ENCODE measurements at places on chromosomes 7 and 10. TPM values are rescaled to one million over a fixed set of nuclear protein-coding genes. Genes with fewer than 3 reads are reported as not detected.

TDRD1 gene
- 0.17 TPM for polyA plus RNA-seq

GALNT17 gene
- polyA plus RNA-seq, result not detected

STRIP2 gene
- not detected for polyA plus RNA-seq

NUTM2B gene
- polyA plus RNA-seq, result 0.60 TPM

DCLRE1C gene
- polyA plus RNA-seq, result 9.9 TPM

DGKB gene
- polyA plus RNA-seq, result 0.39 TPM

- no peaks in the 10 kb centered on the region for H3K36me3 ChIP-seq
- no peak for DNase-seq
- H3K4me1 ChIP-seq, result no peaks in the 10 kb centered on the region
- peak overlapping the region; percentile 88 for H3K27ac ChIP-seq
- peak overlapping the region; percentile 45 for H3K4me3 ChIP-seq
These were observed 439 bp downstream of the IQUB start for GRCh38 chr7:123533929-123534382.

DNA sequence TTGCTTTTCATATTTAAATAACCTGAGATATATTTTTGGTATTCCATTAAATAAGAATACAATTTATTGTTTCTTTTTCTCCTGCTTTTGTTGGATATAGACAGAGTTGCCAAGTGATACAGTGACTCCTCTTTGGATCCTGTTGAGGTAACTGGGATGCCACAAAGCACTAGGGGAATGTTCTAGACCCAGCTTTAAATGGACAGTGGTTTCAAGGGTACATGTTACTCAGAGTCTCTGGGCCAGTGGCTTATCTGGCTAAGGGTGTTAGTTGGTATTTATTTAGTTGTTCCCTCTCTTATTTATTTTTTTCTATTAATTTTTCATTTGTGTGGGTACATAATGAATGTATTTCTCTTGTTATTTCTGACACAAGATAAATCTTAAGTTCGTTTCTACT is 9.1 kb downstream of the GBF1 start:
- no peaks in the 10 kb centered on the region for H3K36me3 ChIP-seq
- H3K4me3 ChIP-seq, result no peak overlapping the region
- DNase-seq, result no peak
- no peak overlapping the region for H3K27ac ChIP-seq

DNA sequence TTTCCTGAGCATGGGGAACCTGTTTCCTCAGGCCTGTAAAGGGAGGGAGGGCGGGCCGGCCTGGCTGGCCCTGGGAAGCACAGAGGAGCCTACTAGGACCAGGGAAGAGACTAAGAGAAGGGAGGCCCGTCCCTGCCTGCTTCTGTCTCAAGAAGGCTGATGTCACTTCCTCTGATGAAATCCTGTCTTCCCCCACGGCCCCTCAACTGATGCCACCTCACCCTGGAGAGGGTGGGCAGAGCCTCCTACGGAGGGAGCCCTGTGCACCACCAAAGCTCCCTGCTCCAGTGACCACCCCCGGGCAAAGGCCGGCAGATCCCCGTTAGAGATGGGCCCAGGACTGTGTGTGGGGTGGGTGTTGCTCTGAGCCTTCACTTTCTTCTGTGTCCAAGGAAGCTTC is 1.0 kb upstream of the PILRA start:
- no peak overlapping the region for H3K4me3 ChIP-seq
- no peaks in the 10 kb centered on the region for H3K36me3 ChIP-seq
- H3K4me1 ChIP-seq, result peaks cover 8% of the 10 kb centered on the region
- no peak for DNase-seq
- peak overlapping the region; percentile 42 for H3K27ac ChIP-seq
- no peaks in the 10 kb centered on the region for H3K27me3 ChIP-seq

GRCh38 chr10:56782503-56782902 is 421.4 kb upstream of the ZWINT start:
- DNase-seq, result no peak
- H3K4me1 ChIP-seq, result no peaks in the 10 kb centered on the region
- H3K36me3 ChIP-seq, result no peaks in the 10 kb centered on the region
- H3K4me3 ChIP-seq, result no peak overlapping the region
- no peaks in the 10 kb centered on the region for H3K27me3 ChIP-seq

DNA sequence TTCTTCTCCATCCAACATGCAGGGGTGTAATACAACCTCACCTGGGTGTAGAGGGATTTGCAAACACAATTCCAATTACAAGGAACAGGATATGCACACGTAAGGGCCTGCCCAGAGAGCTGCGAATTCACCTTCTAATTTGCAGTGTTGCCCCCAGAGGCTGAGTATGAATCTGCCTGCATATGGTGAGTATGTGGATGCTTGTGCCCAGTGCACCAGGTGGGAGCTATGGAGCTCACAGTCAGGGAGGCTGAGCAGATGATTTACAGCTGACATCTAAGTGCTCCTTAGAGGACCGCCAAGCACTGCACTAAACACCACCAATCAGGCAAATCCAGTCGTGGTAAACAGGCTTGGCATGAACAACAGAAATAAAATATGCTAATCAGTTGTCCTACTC is 132.0 kb downstream of the RELN start:
- no peaks in the 10 kb centered on the region for H3K36me3 ChIP-seq
- no peak overlapping the region for H3K27ac ChIP-seq
- no peak for DNase-seq
- no peak overlapping the region for H3K4me3 ChIP-seq
- H3K27me3 ChIP-seq, result no peaks in the 10 kb centered on the region

DNA sequence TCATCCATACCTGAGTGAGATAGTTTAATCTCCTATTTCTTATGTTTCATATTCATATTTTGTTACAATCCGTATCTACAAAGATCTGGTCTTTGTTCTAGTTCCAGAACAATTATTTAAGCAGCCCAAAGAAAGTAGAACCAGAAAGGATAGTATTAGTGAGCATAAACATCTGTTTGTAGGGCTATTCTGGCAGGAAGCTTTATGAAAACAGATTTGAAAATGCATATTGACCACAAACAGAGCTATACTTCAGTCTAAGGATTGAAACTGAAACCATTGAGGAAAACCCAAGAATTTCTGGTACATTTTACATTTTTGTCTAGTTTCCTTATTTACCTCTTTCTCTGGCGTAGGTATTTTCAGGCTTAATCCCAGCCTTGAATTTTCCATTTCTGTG is 28.1 kb downstream of the LRGUK start:
- H3K4me3 ChIP-seq, result no peak overlapping the region
- H3K4me1 ChIP-seq, result no peaks in the 10 kb centered on the region
- DNase-seq, result no peak
- H3K36me3 ChIP-seq, result no peaks in the 10 kb centered on the region
- H3K27me3 ChIP-seq, result no peaks in the 10 kb centered on the region

DNA sequence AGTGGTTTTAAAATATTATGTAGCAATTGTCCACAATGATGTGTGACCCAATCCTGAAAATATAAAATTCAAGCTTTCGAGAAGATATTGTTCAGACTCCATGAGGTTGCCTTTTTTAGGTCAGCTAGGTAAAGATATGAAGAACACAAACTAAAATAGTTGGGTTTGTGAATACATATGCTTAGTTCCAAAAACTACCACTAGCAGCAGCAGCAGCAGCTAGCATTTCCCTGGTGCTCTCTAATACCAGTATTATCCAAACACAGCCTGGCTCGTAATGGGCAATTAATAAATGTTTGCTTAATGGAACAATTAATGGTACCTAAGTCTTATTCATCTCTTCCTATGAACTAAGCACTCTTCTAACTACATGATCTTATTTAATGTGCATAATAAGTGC is 362.5 kb downstream of the MALRD1 start:
- no peaks in the 10 kb centered on the region for H3K27me3 ChIP-seq
- no peaks in the 10 kb centered on the region for H3K36me3 ChIP-seq
- H3K27ac ChIP-seq, result no peak overlapping the region
- no peaks in the 10 kb centered on the region for H3K4me1 ChIP-seq
- H3K4me3 ChIP-seq, result no peak overlapping the region

GRCh38 chr10:96700374-96701099 is 19.8 kb downstream of the PIK3AP1 start:
- H3K36me3 ChIP-seq, result no peaks in the 10 kb centered on the region
- H3K4me1 ChIP-seq, result no peaks in the 10 kb centered on the region
- H3K27ac ChIP-seq, result no peak overlapping the region
- no peak for DNase-seq
- H3K4me3 ChIP-seq, result no peak overlapping the region

DNA sequence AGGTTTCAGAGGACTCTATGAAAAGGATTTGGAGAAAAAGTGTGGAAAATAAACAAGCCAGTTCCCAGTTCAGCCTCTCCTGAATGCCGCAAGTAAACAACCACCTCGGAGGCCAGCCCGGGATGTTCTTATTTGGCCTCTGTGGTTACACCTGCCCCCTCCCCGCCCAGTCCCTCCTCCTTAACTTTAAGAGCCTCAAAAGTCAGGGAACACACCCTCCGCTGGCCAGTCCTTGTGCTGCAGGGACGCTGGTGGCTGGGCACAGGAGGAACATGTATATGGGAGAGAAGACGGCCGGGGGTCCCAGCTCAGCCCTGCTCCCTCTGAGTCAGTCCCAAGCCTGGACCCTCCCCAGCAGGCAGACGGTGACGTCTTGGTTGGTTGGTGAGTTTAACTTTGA is 6.1 kb downstream of the CHST3 start:
- peak overlapping the region; percentile 55 for H3K27ac ChIP-seq
- no peaks in the 10 kb centered on the region for H3K27me3 ChIP-seq
- no peaks in the 10 kb centered on the region for H3K4me1 ChIP-seq

DNA sequence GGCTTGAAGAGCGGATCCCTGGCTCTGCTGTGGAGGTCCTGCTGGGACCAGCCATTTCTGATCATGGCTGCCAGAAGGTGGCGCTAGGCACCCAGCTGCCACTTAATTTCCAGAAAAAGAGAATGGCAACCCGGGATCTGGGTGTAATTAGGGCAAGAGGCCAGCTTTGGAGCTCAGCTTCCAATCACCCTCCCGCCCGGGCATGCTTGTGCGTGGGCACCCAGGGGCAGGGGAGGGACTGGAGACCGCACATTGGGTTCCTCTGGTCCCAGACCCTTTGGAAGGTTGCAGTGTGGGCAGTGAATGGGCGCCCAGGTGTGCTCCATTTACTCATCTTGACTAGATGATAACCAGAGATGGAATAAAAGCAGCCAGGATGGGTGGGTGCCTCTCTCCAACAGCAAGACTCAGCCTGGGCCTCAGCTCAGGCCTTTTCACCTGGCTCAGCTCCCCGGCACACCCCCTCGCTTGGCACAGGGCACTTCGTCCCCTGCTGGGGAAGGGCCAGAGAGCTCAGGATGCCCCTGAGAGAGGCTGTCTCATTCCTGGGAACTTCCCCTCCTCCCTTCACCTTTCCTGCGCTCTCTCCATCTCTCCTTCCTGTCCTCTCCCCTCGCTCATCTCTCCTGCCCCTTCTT is 14.7 kb downstream of the FAM241B start:
- peak; percentile 65 for DNase-seq
- no peaks in the 10 kb centered on the region for H3K4me1 ChIP-seq
- H3K36me3 ChIP-seq, result no peaks in the 10 kb centered on the region
- no peak overlapping the region for H3K4me3 ChIP-seq
- H3K27ac ChIP-seq, result no peak overlapping the region

- no peak overlapping the region for H3K4me3 ChIP-seq
- H3K27ac ChIP-seq, result no peak overlapping the region
- no peaks in the 10 kb centered on the region for H3K4me1 ChIP-seq
- DNase-seq, result no peak
- H3K27me3 ChIP-seq, result no peaks in the 10 kb centered on the region
These were observed 24.9 kb downstream of the SAMD9 start for GRCh38 chr7:93092757-93093370.

DNA sequence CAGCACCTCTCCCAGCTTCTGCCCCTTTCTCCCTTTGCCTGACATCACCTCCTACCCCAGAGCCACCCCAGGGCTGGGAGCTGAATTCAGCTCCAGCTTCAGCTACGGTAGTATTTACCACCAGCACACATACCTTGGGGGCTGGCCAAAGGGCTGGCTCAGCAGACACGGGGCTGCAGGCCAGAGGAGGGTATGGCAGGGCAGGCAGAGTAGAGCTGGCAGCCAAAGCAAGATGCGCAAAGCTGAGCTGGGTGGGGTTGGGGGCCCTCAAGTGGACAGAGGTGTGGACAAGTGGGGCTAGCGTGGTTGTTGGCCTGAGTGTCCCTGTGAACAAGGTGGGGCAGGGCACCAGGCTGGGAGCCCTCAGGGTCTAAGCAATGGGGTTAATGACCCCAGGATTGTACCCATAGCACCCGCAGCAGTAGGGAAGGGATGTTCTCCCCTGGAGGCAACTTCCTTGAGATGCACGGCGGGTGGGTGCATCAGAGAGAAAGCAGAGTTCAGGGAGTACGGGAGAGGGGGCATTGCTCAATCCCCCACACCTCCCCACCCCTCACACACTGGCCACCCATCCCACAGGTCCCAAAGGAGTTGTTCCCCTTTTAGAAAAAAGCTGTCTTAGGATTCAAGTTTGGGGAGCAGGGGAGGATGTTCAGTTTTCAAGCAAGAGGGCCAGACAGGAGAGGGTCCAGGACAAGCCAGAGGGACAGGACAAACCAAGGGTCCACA is 8.0 kb downstream of the VSIR start:
- no peaks in the 10 kb centered on the region for H3K4me1 ChIP-seq
- peaks cover 3% of the 10 kb centered on the region for H3K36me3 ChIP-seq
- DNase-seq, result peak; percentile 91
- no peaks in the 10 kb centered on the region for H3K27me3 ChIP-seq
- no peak overlapping the region for H3K4me3 ChIP-seq
- H3K27ac ChIP-seq, result peak overlapping the region; percentile 95

DNA sequence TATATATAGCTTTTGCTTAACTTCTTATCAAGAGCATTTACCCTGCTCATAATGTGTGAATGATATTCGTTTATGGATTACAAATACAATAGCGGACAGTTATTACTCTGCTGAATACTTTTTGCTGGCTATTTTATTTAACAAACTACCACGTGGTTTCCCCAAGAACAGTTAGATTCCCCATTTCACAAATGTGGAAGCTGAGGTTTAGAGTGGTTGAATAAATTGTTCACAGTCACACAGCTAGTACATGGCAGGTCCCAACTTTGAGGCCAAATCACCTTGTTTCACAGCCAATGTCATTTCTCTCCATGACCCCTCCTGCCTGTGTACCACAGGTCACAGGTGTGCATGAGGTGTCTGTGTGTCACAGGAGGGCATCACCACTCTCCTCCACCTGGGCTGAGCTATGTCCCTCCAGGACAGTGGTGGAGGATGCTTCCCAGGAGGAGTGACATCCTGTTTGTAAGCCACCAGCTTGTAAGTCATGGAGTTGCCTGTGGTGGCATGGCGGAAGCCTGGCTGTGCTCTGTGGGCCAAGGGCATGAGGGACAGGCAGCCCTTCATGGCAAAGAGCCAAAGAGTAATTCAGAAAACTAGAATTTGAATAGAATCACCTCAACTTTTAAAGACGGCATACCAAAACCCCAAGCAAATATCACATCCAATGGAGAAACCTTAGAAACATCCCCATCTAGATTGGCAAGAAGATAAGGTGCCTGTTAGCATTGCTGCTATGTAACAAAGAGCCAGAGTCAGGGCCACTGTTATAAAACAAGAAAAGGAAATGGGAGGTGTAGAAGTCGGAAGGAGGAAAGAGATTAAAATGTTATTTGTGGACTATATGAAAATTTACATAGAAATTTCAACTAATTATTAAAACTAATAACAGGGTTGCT is 51.9 kb downstream of the AOC1 start:
- peak overlapping the region; percentile 77 for H3K27ac ChIP-seq
- H3K4me3 ChIP-seq, result no peak overlapping the region
- no peaks in the 10 kb centered on the region for H3K36me3 ChIP-seq
- H3K4me1 ChIP-seq, result peaks cover 39% of the 10 kb centered on the region
- DNase-seq, result no peak
